ENCODE measurements at places on chromosomes 13 and 19.

DNA sequence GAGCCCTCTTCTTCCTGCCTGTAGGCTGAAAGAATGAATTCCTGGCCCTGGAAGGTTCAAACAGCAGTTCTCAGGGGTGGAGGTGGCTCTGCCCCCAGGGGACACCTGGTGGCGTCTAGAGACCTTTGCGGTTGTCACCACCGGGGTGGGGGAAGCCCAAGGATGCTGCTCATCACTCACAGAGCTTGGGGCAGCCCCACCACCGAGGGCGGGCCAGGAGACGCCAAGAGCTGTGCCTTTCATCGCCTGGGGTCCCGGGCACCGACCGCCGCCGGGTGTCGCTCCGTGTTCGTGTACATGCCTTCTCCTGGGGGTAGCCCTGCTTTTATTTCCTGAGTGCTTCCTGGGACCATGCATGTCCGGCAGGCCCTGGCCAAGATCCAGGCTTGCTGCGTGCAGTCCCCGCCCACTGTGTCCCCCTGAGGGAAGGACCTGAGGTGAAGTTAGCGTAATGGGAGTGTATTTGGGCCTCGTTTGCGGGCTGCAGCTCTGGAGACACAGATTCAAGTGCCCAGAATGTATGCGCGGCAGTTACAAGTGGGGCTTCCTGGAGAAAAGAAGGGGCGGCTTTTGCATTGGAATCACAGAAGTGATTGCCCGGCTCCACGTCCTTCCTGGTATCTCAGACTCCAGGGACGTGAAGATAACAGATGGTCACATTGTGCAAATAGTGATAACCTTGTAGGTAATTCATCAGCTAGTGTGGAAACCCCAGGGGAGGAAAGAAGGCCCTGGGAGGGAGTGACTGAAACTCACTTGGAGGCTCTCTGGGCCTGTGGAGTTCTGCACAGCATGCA is 7.8 kb downstream of the DOT1L start:
- peaks cover 29% of the 10 kb centered on the region for H3K4me1 ChIP-seq
- DNase-seq: peak; percentile 73
- H3K27ac ChIP-seq: peak overlapping the region; percentile 33
- no peaks in the 10 kb centered on the region for H3K36me3 ChIP-seq

DNA sequence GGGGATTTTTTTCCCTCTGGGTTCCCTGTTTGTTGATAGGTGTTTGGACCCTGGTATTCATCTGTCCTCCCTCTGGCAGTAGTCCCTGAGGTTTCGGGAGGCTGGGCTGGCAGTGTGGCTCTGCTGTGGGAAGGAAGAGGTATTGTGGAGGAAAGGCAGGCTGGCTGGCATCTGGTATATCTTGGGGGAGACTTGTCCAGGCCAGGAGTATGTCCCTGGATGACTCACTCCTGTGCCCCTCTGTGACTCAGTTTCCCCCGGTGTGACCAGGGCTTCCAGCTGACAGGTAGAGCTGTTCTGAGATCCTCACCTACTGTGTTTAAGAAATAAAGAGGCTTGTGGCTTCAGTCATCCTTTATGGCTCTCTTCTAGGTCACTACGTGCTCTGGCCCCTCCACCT is 14.2 kb upstream of the ZNF492 start:
- no peak for DNase-seq
- no peak overlapping the region for H3K27ac ChIP-seq
- H3K36me3 ChIP-seq: no peaks in the 10 kb centered on the region
- no peaks in the 10 kb centered on the region for H3K27me3 ChIP-seq
- no peak overlapping the region for H3K4me3 ChIP-seq

GRCh38 chr13:110914081-110914330 is 863 bp downstream of the ANKRD10 start:
- H3K4me1 ChIP-seq: peaks cover 21% of the 10 kb centered on the region
- DNase-seq: no peak

- DNase-seq: no peak
- H3K27ac ChIP-seq: no peak overlapping the region
- H3K36me3 ChIP-seq: no peaks in the 10 kb centered on the region
- H3K4me1 ChIP-seq: peaks cover 10% of the 10 kb centered on the region
- H3K27me3 ChIP-seq: peaks cover 21% of the 10 kb centered on the region
Observed at GRCh38 chr19:50668416-50668815, 19.2 kb downstream of the C19orf81 start.

GRCh38 chr13:33764716-33765115 is 53.2 kb upstream of the RFC3 start:
- H3K27ac ChIP-seq: no peak overlapping the region
- no peaks in the 10 kb centered on the region for H3K4me1 ChIP-seq
- H3K36me3 ChIP-seq: no peaks in the 10 kb centered on the region
- no peak overlapping the region for H3K4me3 ChIP-seq
- no peak for DNase-seq

GRCh38 chr19:46648961-46649960 is 11.7 kb downstream of the DACT3 start:
- no peak overlapping the region for H3K27ac ChIP-seq
- H3K4me1 ChIP-seq: no peaks in the 10 kb centered on the region
- DNase-seq: no peak
- peaks cover 15% of the 10 kb centered on the region for H3K27me3 ChIP-seq
- H3K36me3 ChIP-seq: no peaks in the 10 kb centered on the region

GRCh38 chr19:925087-925525 is 729 bp upstream of the ARID3A start:
- H3K4me3 ChIP-seq: peak overlapping the region; percentile 83
- DNase-seq: no peak
- peaks cover 24% of the 10 kb centered on the region for H3K4me1 ChIP-seq
- no peaks in the 10 kb centered on the region for H3K27me3 ChIP-seq
- no peaks in the 10 kb centered on the region for H3K36me3 ChIP-seq

GRCh38 chr13:42807866-42808265 is 26.5 kb downstream of the FAM216B start:
- H3K27ac ChIP-seq: no peak overlapping the region
- DNase-seq: no peak
- no peaks in the 10 kb centered on the region for H3K4me1 ChIP-seq

- no peak for DNase-seq
- no peaks in the 10 kb centered on the region for H3K36me3 ChIP-seq
- H3K4me3 ChIP-seq: no peak overlapping the region
- H3K4me1 ChIP-seq: no peaks in the 10 kb centered on the region
- H3K27me3 ChIP-seq: no peaks in the 10 kb centered on the region
Observed at GRCh38 chr13:79806821-79807220, 325.9 kb downstream of the NDFIP2 start.

DNA sequence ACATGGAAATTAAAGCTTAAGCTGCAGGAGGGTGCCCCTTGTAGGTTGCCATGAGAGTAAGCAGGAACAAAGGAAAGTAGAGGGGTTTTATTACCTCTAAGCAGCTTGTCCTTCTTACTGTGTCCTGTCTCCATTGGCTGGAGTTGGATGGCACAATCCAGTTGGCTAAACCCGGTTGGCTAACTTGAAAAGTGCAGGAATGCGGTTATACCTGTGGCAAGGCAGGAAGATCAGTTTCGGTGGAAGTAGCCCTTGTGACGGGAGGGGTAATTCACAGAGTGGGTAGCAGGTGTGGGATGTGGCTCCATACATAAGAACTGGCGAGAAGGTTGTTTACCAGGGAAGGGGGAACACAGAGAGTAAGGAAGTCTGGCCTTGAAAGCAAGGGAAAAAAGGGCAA is 3.2 kb downstream of the ZNF726 start:
- no peaks in the 10 kb centered on the region for H3K27me3 ChIP-seq
- H3K27ac ChIP-seq: no peak overlapping the region
- no peaks in the 10 kb centered on the region for H3K4me1 ChIP-seq
- no peak overlapping the region for H3K4me3 ChIP-seq

GRCh38 chr13:104593251-104593576 is 1527.0 kb upstream of the SLC10A2 start:
- H3K4me3 ChIP-seq: no peak overlapping the region
- no peak for DNase-seq
- H3K36me3 ChIP-seq: no peaks in the 10 kb centered on the region
- no peak overlapping the region for H3K27ac ChIP-seq

DNA sequence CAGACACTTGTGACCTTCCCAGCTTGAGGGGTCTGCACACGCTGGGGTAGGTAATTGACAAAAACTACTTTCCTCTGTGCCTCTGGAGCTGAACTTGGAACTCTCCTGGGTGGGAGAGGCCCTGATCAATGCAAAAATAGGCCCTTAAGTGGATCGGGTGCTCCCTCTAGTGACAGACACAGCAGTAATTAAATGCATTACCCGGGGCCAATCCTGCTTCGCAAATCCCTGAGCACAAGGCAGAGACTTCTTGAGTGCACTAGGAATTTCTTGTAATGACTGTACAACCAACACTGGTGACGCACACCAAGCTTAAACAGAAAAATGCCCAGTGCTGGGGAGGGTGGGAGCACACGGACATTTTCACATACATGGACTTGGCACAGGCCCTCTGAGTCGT is 10.6 kb upstream of the UBE2S start:
- H3K4me1 ChIP-seq: peaks cover 18% of the 10 kb centered on the region
- peak; percentile 42 for DNase-seq
- H3K4me3 ChIP-seq: no peak overlapping the region
- H3K27me3 ChIP-seq: no peaks in the 10 kb centered on the region
- H3K27ac ChIP-seq: no peak overlapping the region

- DNase-seq: no peak
- H3K27ac ChIP-seq: no peak overlapping the region
- no peaks in the 10 kb centered on the region for H3K27me3 ChIP-seq
- no peaks in the 10 kb centered on the region for H3K4me1 ChIP-seq
- no peaks in the 10 kb centered on the region for H3K36me3 ChIP-seq
Observed at GRCh38 chr19:11306337-11306736, 10.4 kb downstream of the TSPAN16 start.

DNA sequence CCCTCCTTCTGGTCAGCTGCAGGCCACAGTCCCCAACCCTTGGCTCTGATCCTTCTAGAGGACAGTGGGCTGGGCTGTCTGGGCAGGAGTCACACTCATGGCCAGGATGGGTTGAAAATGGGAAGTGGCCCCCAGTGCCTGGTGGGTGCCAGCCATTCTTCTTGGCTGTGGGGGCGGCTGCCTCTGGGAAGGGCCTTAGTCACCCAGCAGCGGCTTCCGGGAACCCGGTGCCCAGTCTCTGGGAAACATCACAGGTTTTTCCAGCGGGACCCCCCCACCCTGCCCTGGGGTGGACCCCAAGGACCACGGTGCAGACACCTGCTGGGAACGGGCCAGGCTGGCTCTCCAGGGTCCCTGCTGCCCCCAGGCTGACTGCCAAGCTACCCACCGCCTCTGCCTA is 27.3 kb upstream of the SLC7A10 start:
- H3K36me3 ChIP-seq: no peaks in the 10 kb centered on the region
- H3K27ac ChIP-seq: no peak overlapping the region
- no peak for DNase-seq
- no peaks in the 10 kb centered on the region for H3K27me3 ChIP-seq
- no peaks in the 10 kb centered on the region for H3K4me1 ChIP-seq
- no peak overlapping the region for H3K4me3 ChIP-seq

- no peaks in the 10 kb centered on the region for H3K36me3 ChIP-seq
- no peaks in the 10 kb centered on the region for H3K27me3 ChIP-seq
- no peak overlapping the region for H3K27ac ChIP-seq
- H3K4me1 ChIP-seq: no peaks in the 10 kb centered on the region
- no peak for DNase-seq
Observed at GRCh38 chr19:53621885-53622740, 9.7 kb upstream of the DPRX start.

GRCh38 chr13:20349564-20350381 is 117.7 kb upstream of the GJB6 start:
- no peak overlapping the region for H3K4me3 ChIP-seq
- no peaks in the 10 kb centered on the region for H3K36me3 ChIP-seq
- H3K27me3 ChIP-seq: no peaks in the 10 kb centered on the region
- no peaks in the 10 kb centered on the region for H3K4me1 ChIP-seq

- H3K27me3 ChIP-seq: no peaks in the 10 kb centered on the region
- no peaks in the 10 kb centered on the region for H3K36me3 ChIP-seq
Observed at GRCh38 chr13:21557995-21558394, 46.0 kb downstream of the MICU2 start.

DNA sequence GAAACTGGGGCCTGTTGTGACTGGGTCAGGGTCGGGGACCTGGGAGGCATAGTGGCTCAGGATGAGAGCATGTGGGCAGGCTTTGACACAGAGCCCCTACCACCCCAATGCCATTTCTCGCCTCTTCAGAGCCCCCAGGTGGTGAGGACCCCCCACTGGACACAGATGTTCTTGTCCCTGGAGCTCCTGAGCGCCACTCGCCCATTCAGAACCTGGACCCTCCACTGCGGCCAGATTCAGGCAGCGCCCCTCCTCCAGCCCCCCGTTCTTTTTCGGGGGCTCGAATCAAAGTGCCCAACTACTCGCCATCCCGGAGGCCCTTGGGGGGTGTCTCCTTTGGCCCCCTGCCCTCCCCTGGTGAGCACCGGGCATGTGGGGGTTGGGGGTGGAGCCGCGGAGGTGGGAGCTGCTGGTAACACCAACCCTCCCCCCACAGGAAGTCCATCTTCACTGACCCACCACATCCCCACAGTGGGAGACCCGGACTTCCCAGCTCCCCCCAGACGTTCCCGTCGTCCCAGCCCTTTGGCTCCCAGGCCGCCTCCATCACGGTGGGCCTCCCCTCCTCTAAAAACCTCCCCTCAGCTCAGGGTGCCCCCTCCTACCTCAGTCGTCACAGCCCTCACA is 10.4 kb downstream of the IGFLR1 start:
- no peak overlapping the region for H3K4me3 ChIP-seq
- H3K4me1 ChIP-seq: no peaks in the 10 kb centered on the region
- DNase-seq: no peak
- peaks cover 78% of the 10 kb centered on the region for H3K36me3 ChIP-seq
- no peak overlapping the region for H3K27ac ChIP-seq

DNA sequence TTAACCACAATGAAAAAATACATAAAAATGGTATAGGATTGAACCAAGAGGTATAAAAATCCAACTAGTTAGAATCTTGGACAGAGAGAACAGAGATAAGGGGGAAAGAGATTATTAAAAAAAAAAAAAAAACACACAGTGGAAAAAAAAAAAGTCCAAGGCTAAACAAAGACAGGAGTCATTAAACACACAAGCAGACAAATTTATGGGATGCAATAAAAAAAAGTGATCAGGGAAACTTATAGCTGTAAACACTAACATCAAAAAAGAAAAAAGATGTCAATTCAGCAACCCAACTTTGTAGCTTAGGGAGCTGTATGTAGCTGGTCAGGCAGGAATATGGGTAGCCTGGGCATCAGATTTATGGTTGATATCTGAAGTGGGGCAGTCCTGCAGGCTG is 129.0 kb downstream of the DNAJC3 start:
- no peak for DNase-seq
- H3K4me3 ChIP-seq: no peak overlapping the region
- no peaks in the 10 kb centered on the region for H3K36me3 ChIP-seq
- peaks cover 3% of the 10 kb centered on the region for H3K27me3 ChIP-seq
- H3K4me1 ChIP-seq: no peaks in the 10 kb centered on the region

- H3K36me3 ChIP-seq: no peaks in the 10 kb centered on the region
- H3K4me1 ChIP-seq: no peaks in the 10 kb centered on the region
- no peak overlapping the region for H3K27ac ChIP-seq
- no peak overlapping the region for H3K4me3 ChIP-seq
- no peaks in the 10 kb centered on the region for H3K27me3 ChIP-seq
Observed at GRCh38 chr19:3580156-3580934, 4.9 kb upstream of the GIPC3 start.

- H3K4me1 ChIP-seq: no peaks in the 10 kb centered on the region
- no peak overlapping the region for H3K4me3 ChIP-seq
- DNase-seq: peak; percentile 17
- no peaks in the 10 kb centered on the region for H3K27me3 ChIP-seq
- no peaks in the 10 kb centered on the region for H3K36me3 ChIP-seq
Observed at GRCh38 chr13:86757236-86757978, 913.8 kb upstream of the SLITRK5 start.

GRCh38 chr19:45075301-45076028 is 813 bp downstream of the ZNF296 start:
- peak overlapping the region; percentile 51 for H3K27ac ChIP-seq
- peaks cover 14% of the 10 kb centered on the region for H3K36me3 ChIP-seq
- peak overlapping the region; percentile 57 for H3K4me3 ChIP-seq
- no peaks in the 10 kb centered on the region for H3K27me3 ChIP-seq

GRCh38 chr19:2798733-2799132 is 13.4 kb downstream of the THOP1 start:
- H3K36me3 ChIP-seq: peaks cover 9% of the 10 kb centered on the region
- H3K4me3 ChIP-seq: no peak overlapping the region
- H3K4me1 ChIP-seq: no peaks in the 10 kb centered on the region
- DNase-seq: no peak
- no peak overlapping the region for H3K27ac ChIP-seq

Measured in effector memory CD4-positive, alpha-beta T cell (primary cell).